ENCODE measurements at places on chromosomes 7 and 10.

GRCh38 chr10:31138026-31138553 is 106.4 kb upstream of the ZNF438 start:
- no peak for DNase-seq

DNA sequence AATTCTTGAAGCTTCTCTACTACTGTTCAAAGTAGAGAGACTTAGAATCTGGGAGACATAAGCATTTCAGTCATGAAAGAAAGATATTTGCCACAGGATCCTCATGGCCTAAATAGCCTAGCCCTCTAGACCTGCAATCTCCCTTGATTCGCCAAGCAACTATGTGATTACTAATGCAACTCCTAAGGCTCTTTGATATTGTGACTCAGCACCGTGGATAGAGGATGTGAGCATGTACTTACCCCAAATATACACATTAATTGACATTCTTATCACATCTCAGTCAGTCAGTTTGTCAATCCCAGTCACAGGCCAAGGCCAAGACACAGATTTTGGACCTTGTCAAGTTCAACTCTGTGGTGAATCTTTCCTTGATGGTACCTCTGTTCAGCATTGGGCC is 42.6 kb downstream of the GPR37 start:
- no peak for DNase-seq

- DNase-seq: no peak
These were observed 163.6 kb downstream of the CAMK1D start for GRCh38 chr10:12513003-12513365.

DNA sequence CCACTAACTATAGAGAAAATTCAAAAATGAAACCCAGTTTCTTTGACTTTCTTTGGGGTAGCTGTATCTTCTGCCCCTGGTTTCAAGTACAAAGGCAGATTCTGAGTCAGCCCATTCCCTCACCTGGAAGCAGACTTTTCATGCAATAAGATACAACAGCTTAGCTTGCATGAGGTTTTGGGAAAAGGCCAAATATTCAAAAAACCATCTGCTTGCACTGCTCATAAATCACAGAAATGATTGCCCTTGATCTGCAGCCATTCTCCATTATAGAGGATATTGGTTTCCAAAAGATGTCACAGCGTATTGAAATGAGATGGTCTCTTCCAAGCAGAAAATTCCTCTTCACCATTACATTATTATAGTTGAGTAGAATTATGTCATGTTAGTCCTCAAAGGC is 354.0 kb downstream of the PHF14 start:
- no peak for DNase-seq

GRCh38 chr7:24119852-24120251 is 164.1 kb upstream of the NPY start:
- no peak for DNase-seq

GRCh38 chr7:4820405-4820966 is 41.3 kb downstream of the PAPOLB start:
- DNase-seq: no peak

DNA sequence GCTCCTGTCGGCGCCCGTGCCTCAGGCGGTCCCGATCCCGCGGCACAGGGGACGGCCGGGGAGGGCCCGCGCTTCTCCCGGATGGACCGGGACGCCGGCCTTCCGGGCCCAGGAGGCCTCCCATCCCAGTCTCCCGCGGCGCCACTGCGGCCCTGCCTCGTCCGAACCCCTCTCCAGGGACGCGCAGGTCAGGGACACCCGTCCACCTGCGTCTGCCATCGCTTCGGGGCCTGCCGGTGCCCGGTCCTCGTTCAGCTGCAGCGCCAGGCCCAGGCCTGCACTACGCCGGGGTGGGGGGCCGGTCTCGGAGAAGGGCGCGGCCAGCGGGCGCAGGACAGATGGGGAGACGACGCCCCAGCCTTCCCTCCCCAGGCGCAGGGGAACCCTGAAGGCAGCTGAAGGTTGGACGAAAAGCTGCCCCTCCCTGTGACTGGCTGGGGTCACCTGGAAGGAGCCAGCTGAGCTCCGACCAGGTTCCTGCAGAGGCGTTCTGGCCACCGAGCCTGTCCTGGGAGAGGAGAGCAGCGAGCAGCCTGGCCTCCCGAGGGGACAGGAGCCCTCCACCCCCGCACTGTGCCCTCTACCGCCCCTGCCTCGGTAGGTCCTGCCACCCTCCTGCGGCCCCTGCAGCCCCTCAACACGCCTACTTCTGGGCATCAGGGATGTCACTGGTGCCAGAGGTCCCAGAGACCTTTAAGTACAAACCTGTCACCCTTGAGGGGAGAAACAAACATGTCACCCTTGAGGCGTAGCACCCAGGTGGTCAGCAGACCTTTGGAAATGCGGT is 84.3 kb downstream of the LANCL2 start:
- DNase-seq: no peak

- DNase-seq: no peak
These were observed 210.5 kb downstream of the ARHGAP21 start for GRCh38 chr10:24513155-24513554.

- DNase-seq: no peak
These were observed 23.0 kb upstream of the EGFR start for GRCh38 chr7:54995610-54996363.

- peak; percentile 96 for DNase-seq
These were observed at the start of gene MORN4 for GRCh38 chr10:97632949-97633884. TSS of gene MORN4 (minus strand) at chr10:97633500. CDS start at chr10:97619653, 13,847 bp downstream.

GRCh38 chr7:157151626-157152339 is 13.1 kb downstream of the UBE3C start:
- no peak for DNase-seq

Measured in hematopoietic multipotent progenitor cell treated with erythropoietin and hydrocortisone succinate and interleukin-3 and kit ligand, for 17 days (in vitro differentiated cells).